ENCODE measurements at places on chromosomes 13 and 19.

GRCh38 chr13:61144301-61144700 is 271.3 kb downstream of the PCDH20 start:
- no peak for DNase-seq

DNA sequence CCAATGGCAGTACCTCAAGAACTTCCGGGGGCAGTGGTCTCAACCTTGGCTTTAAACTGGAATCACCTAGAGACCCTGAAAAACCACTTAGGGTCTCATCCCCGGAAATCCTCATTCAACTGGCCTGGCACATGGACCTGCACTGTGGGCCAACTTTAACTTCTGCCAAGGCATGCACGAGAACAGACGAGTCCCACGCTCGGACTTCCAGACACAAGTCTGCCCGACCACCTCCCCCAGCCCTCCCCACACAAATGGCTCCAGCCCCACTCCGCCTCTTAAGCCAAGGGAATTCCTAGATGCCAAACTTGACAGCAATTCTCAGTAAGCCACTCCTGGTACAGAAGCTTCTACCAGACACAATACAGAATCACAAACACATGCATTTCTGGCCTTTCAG is 114.0 kb downstream of the STK24 start:
- no peak for DNase-seq

GRCh38 chr13:113976711-113977684 is 3.1 kb upstream of the C13orf46 start:
- DNase-seq = peak; percentile 99

DNA sequence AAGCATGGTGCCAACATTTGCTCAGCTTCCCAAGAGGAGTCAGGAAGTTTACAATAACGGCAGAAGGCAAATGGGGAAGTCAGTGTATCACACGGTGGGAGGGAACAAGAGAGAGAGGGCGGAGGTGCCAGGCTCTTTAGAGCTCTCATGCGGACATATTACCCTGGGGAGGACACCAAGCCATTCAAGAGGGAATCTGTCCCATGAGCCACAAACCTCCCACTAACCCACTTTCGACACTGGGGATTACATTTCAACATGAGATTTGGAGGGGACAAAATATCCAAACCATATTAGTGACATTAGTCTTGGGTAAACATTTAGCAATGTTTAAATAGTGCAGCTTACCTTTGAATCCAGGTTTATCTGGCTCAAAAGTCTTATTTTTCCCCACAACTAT is 69.9 kb downstream of the SLAIN1 start:
- DNase-seq = no peak

DNA sequence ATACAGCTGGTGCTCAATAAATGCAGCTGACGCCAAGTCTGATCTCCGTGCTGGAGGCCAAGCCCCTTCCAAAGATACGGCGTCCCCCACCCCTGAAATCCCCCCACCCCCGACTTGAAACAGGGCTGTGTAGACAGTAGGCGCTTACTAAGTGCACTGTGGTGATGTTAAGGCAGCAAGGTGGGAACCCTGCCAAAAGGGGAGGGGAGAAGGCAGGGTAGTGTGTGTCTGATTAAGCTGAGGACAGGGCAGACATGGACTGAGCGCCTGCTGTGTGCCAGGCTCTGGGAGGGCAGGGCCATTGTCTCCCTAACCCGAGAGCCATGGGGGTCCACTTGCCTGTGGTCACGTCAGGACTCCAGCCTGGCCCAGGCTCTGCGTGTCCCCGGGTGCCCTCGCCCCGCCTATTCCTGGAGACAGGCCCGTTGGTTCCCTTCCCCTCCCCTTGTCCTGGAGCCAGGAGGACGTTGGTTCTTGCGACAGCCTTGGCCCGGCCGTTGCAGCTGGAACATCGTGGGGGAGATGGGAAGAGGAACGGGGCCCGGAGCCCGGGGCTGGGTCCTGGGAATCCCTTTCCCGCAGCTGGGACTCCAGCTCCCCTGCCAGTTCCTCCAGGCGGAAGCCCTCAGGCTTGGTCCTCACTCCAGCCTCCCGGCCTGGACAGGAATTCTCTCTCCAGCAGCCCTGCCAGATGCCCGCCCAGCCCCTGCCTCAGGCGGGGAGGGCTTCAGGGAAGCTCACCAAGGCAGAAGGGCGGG is 1.7 kb upstream of the ELANE start:
- peak; percentile 96 for DNase-seq

DNA sequence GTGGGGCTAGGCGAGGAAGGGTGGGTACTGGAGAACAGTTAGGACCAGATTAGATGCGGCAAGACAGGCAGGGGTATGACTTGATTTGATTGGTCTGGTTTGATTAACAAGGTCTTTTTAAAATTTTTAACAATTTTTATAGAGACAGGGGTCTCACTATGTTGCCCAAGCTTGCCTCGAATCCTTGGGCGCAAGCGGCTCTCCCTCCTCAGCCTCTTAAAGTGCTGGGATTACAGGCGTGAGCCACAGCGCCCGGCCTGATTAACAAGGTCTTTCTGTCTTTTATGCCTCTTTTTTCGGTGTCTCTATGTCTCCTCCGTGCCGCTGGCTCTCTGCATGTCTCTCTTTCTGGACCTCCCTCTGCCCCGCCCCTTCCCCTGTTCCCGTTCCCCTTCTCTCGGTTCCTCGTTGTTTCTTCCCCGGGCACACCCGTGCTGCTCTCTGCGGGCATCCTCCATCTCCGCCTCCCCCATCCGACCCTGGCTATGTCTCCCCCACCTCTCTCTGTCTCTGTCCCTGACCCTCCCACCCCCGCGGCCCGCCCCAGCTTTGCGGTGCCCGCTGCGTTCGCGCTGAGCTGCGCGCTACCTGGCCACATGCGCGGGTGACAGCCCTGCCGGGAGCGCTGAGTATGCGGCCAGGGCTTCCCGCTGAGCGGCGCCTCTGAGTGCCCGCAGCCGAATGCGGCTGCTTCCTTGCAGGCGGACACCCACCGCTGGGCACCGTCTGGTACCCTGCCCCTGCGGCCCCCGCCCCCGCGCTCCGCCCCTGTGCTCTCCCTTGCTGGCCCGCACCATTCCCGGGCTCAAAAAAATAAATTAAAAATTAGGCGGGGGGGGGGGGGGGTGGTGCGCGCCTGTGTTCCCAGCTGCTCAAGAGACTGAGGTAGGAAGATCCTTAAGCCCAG is 8.1 kb upstream of the SDHAF1 start:
- DNase-seq = no peak

- DNase-seq = no peak
These were observed 13.6 kb downstream of the FAM187B start for GRCh38 chr19:35214766-35215422.

- no peak for DNase-seq
These were observed 4.0 kb downstream of the HSD11B1L start for GRCh38 chr19:5684694-5685430.

GRCh38 chr13:40185414-40185813 is 481.0 kb downstream of the FOXO1 start:
- no peak for DNase-seq

DNA sequence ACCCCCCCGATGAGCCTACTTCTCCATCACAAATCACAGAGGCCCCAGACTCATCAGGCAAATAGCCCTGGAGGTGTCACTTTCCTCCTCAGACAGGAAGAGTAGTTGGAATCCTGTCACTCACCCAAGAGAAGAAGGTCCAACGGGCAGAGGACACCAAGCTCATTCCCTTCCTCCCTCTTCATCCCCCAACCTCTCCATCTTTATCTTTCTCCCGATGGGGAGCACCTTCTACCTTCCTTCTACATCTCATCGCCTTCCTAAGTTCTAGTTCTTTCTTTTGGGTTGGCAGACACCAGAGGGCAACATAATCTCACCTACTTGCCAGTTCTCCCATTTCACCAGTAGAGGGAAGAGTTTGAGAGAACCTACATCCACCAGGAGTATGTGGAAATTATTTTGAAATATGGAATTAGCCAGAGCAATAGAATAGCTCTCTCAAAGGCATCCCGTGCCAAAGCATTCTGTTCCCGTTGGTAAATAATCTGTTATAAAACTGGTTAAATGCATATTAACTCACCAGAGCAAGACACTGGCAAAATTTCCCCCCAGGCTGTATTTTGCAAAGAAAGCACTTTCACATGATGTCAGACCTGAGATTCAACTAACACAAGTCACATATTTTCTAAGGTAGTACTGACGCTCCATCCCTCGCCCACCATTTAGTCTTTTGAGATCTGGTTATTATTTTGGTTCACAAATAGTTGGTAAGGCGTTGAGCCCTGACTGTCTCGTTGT is 55.0 kb downstream of the ZIC5 start:
- DNase-seq = peak; percentile 93

GRCh38 chr13:41216160-41216559 is 21.8 kb upstream of the KBTBD7 start:
- DNase-seq = no peak

DNA sequence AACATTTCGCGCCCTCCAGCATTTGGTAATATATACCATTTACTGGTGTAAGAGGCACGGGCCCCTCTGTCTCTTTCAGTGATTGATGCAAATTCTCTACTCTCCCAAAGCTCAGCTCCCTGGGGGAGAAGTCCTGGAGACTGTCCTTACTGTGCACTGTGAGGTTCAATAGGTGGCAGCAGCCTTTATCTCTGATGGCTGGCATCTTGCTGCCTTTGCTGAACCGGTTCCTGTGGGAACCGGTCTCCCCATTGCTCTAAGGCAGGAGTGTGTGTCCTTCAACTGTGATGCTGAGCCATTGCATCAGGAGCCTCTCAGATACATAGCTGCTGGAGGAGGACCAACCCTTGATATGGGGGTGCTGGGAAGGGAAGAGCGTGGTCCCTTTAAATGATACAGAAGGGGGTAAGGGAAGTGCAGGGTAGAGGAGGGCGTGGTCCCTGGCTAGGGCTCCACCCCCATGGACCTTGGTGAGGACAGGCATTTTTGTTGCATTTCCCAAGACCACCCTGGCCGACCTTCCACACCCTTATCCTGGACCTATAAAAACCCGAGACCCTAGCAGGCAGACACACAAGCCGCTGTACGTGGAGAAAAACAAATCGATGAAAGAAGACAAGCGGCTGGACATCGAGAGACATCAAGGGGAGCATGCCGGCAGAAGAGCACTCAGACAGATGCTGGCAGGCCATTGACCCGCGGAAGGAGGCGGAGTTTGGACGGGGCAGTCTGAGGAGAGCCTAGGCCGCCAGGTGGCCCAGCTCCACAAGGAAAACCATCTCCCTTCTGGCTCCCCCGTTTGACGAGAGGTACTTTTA is 41.1 kb upstream of the GTF3A start:
- DNase-seq = no peak

GRCh38 chr19:13208672-13209483 is 58.7 kb downstream of the IER2 start:
- no peak for DNase-seq

GRCh38 chr13:48094404-48094780 is 512 bp downstream of the MED4 start:
- DNase-seq = no peak

DNA sequence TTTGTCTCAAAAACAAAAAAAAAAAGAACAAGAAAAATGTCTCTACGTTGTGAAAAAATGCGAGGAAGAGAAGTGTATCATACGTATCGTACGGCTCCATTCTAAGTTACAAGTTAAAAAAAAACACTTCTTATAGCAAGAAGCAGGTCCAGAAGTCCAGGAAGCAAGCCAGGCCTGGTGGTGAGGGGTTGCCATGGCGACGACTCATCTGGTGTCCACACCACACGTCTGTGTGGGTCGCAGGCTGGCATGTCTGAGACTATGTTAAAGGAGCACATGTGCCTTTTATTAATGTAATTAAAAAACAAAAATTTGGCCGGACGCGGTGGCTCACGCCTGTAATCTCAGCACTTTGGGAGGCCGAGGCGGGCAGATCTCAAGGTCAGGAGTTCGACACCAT is 5.9 kb downstream of the MED16 start:
- no peak for DNase-seq

- no peak for DNase-seq
These were observed 136.3 kb downstream of the CDK8 start for GRCh38 chr13:26390203-26390602.

DNA sequence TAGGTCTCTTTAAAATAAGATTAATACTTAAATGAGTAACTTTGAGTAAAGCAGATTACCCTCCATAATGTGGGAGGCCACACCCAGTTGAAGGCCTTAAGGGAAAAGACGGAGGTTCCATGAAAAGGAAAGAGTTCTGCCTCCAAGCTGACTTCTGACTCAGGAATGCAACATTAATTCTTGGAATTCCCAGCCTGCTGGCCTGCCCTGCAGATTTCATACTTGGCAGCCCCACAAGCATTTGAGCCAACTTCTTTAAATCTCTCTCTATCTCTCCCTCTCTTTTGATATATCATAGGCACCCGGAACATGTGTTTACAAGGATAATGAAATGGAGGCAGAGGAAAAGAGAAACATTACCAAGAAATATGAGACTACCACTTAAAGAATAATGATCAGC is 902.3 kb upstream of the MIR17HG start:
- DNase-seq = peak; percentile 35

DNA sequence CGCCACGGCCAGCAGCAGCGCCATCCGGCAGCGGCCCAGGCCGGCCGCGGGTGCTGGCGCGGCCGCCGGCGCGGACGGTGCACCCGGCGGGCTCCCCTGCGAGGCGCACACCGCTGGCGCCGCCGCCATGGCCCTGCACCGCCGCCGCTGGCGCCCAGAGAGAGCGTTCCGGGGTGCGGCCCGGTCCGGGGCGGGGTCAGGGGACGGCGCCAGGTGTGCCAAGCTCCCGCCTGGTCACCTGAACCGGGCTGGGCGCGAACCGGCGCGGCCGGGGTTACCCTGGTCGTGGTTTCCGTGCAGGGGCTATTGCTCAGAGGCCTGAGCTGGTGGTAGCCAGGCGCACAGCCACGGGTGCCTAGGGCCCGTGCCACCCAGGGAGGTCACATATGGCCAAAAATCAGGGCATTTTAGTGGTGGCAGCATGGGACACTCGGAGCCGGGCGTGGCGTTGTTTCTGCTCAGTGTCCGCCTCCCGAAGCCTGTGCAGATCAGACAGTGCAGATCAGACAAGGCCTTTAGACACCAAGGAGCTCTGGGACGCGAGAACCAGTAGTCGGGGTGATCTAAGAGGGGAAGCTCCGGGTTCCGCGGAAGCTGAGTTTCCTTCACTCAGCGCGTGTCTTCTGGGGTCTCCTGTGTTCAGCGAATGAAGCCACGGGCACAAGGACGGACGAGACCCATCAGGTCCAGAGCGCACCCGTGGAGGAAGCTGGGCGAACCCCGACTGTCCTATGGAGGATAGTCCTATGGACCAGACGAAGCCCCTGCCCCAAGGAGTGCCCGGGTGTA is at the start of gene TMEM238:
TMEM238 (minus strand) TSS at position 162 of the 789 bp plus-strand sequence; CDS start at position 129, 33 bp downstream.
- DNase-seq = no peak
